CD4-positive, alpha-beta T cell treated with Interleukin-17A for 1 hour (primary cell): ENCODE measurements at places on chromosomes 2 and 18.
A peak's percentile ranks its signal among the peaks of the same experiment; 100 is the strongest.

DNA sequence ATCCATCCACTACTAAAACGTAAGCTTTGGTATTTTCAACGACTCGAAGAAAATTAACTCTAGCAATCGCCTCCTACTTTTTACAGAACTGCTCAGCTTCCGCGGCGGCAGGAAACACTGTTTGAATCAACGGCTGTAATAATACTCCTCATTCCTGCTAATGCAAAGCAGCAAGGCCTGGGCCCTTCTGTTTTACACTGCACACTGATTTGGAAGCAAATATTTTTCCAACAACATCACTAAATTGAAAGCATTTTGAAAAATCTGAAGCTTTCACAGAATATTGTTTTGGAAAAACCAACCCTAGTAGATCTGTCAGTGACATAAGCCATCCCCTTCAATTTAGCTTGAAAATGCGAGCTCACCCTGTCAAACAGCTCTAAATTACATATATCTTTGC, 261.2 kb downstream of the TXNL1 start:
- DNase-seq: no peak

DNA sequence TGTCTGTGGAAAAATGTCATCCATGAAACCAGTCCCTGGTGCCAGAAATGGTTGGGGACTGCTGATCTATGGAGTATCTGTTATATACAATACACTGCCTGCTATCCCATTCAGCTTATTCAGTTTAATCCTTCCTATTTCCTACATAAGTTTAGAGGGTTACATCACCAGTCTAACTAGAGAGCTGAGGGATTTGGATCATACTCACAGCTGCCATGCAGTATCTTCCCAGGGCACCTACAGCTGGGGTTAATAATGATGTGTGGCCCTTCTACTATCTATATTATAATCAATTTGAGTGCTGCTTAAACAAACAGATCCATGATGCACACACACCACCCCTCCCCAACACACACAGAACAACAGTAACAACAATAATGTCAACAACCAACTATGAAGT, 524.0 kb downstream of the LRRTM4 start:
- DNase-seq: no peak

DNA sequence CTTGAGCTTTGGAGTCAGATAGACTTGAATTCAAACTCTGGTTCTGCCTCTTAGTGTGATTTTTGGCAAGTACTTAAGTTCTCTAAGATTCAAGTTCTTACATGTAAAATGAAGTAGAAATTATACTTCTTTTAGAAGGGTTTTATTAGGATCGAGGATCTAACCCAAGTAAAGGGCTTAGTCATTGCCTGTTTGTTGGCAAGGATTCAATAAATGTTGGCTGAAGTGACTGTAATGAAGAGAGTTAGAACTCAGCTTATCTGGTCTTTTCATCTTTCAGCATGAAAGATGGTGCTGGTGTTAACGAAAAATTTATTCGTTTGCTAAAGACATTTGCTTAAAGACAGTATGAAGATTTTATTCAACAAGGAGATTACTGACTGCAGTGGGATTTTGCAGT, 315.9 kb upstream of the THUMPD2 start:
- DNase-seq: no peak

- no peak for DNase-seq
These were observed 138.6 kb upstream of the SIX3 start for GRCh38 chr2:44802777-44803424.

- DNase-seq: no peak
These were observed 127.0 kb downstream of the ST6GAL2 start for GRCh38 chr2:106758901-106759497.

- peak; percentile 28 for DNase-seq
These were observed 38.0 kb downstream of the CABYR start for GRCh38 chr18:24176727-24177416.

- no peak for DNase-seq
These were observed 77.0 kb upstream of the MGAT4A start for GRCh38 chr2:98807929-98808328.

GRCh38 chr2:174535757-174536703, 49.2 kb upstream of the GPR155 start:
- DNase-seq: no peak

DNA sequence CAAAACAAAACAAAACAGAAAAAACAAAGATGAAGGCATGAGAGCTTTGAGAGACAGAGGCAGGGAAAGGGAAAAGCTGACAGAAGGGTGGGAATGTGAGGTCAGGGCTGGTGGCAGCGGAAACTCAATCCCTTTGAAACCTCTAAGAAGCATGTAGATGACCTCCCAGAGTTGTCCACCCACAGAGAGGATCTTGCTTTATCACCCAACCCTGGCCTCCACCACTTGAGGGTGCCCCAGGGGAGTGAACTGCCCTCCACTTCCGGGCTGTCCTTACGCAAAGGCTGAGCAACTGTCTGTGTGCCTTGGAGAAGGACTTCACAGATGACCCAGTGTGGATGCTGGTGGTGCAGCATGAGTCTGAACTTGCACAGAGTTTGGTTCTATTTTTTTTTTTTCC, 26.7 kb downstream of the PDCL3 start:
- no peak for DNase-seq

GRCh38 chr2:212922701-212923100, 228.7 kb downstream of the IKZF2 start:
- DNase-seq: no peak

- no peak for DNase-seq
These were observed 753.6 kb upstream of the GCFC2 start for GRCh38 chr2:76464310-76464709.

DNA sequence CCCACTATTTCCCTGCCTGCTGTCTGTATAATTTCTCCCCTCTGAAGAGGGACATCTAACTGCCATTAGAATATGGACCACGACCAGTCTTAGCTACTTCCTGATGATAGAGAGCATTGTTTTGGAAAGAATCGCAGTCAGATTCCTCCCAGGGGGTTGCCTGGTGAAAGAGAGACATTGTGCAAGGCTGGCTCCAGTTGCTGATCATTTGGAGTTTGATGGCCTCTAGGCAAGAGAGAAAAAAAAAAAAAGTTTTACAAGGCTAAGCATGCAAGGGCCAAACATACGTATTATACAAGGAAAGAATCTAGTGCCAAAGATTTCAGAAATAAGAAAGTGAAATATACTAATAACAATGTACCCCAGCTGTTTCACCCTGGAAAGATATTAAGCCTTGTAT, 182.2 kb downstream of the CMPK2 start:
- DNase-seq: no peak

DNA sequence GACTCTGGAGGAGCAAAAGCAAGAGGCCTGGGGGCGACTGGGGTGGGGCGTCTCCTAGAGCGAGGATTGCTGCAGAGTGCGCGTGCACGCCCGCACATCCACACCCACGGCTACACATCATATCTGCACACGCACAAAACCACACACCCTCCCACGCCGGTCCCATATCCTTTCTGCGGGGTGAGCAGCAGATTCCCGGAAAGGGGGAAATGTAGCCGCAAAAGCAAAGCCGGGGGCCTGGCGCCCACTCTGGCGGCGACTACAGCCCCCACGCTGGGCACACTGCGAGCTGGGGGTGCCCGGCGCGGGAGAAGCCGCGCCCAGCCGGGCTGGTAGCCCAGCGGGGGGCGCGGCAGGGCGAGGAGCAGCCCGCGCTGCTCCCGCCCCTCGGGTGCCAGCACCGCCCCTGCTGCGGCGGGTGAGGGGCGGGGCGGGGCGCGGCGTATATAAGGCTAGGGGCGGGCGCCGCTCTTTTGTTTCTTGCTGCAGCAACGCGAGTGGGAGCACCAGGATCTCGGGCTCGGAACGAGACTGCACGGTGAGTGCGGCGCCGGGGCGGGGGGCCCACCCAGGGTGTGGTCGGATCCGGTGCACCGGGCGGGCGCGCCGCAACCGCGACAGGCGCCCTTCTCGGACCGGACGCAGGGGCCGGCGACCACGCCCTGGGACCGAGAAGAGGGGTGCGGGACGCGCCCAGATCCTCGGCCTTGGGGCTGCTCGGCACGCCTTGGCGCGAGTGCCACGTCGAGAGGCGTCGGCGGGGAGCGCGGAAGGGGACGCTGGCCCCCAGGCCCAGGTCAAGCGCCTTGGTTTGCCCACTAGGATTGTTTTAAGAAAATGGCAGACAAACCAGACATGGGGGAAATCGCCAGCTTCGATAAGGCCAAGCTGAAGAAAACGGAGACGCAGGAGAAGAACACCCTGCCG, at the start of gene TMSB10:
TMSB10 (plus strand) TSS at position 476 of the 927 bp plus-strand sequence.
- DNase-seq: peak; percentile 92

DNA sequence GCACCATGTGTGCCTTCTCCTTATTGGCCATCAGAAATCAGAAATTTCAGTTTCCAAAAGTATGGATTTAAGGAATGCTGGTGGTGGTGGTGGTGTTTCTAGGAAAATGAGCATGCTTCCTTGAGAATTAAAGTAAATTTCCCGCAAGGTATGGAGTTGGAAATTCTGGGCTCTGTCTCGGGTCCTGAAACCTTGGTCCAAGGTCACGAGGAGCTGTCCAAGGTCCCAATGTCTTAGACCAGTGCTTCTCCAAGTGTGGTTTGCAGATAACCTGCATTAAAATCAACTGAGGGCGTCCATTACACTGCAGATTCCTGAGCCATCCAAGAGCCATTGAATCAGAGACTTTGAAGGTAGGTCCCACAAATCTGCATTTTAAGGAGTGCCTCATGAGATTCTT, 210.9 kb upstream of the PKDCC start:
- peak; percentile 22 for DNase-seq

DNA sequence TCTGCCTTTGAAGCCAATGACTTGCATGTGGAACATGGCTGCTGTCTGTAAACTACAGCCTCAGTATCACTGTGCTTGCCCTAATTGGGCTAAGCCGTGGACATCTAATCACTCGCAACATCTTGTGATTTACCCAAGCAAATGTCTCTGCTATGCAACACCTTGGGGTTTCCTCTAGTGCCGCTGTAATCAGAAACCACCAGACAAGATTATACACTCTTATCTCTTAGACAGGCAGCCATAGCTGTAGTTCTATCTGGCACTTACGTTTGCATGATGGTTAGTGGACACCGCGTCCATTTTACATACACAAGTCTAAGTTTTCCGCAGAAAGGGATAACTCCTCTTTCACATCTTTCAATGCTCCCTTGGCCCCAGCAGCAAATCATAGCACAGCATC, 204.3 kb upstream of the CCDC68 start:
- DNase-seq: no peak

DNA sequence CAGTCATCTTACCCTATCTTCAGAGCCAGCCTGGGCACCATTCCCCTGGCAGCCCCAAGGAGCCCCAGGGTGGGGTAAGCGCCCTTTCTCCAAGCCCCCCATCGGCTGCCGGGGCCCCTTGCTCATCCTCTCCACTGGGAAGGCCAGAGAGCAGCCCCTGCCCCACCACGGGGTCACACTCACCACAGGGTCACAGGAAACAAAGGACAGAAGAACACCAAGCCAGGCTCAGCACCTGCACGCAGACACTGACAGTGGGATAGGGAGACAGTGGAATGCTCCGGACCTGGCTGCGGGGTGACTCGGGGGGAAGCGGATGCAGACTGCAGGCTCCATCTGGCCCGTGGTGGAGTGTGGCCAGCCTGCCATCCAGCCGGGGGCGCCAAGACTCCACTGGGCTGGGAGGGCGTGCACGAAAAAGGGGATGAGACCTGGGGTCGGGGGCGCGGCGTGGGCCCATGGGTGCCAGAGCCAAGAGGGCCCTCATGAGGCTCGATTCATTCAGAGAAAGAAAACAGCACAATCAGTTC, 21.1 kb downstream of the HDAC4 start:
- no peak for DNase-seq

DNA sequence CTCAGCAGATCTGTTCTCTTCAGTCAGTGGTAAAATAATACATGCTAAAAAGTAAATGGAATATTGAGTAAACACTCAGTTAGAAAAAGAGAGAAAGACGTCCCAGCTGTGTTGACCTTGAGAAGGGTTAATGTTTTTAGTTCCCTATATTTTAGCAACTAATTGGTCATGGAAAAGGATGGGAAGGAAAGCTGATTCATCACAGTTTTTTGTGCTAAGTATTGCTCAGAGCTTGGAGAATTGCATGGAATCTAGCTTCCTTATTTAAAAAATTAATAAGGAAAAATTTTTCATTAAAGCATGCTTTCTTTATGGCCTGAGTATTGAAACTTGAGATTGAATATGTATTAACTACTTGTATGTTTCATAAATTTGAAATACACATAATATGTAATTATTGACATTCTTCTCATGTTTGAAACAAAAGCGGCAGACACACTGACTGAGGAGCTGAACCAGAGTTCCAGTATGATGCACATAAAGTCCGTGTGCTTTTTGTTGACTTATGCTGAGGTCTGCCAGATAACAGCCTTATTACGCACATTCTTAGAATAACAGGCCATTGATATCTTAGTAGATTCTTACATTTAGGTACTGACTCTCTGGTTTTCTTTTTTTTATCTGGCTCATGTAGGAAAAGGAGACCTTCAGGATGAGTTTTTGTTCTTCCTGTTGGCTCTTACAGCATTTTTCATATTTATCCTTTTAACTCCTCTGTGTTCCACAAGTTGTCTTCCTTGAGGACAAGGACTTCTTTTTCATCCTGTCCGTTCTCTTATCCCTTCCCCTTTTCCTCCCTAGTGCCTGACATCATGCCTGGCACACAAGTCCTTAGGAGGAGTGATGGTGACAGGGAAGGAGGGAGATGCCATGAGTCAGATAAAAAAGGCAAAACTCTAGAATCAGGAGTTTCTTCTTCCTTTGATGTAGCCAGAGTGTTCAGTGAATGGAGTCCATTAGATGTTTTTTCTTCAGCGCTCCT, 194.1 kb downstream of the PTPRM start:
- DNase-seq: no peak

GRCh38 chr2:26764906-26765305, 822 bp downstream of the SLC35F6 start:
- no peak for DNase-seq

DNA sequence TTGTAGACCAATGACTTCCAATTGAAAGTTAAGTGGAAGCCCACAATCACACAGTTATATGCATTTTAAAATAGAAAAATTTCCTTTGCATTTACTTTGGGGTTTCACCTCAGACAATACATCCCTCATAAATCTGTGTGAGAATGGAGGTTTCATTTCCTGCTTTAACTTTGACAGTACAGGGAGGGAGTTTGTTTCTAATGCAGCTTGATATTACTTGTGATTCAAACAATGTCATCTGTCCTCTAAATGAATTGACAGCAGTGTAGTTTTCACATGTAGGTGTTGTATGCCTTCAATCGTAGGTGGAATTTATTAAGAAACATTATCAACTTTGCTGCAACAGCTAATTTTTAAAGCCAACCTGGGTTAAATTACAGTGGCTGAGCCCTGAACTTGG, 75.2 kb downstream of the TMEFF2 start:
- no peak for DNase-seq

- no peak for DNase-seq
These were observed 367.8 kb downstream of the LRRTM1 start for GRCh38 chr2:79936715-79937114.

DNA sequence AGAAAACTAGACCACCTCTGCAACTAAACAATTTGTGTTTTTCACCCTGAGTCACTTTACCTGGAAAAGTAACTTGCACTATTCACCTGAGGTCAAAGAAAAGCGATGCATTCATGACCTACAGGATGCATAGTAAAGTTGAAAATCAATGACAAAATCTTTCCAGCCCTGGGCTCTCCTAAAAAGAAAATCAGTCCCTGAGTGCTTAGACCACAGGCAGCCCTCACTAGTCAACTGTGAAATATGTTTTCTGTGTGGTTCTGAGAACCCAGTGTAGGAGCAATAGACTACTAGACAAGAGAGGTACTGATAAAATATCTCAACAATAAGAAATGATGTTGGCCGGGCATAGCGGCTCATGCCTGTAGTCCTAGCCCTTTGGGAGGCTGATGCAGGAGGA, 133.1 kb downstream of the TXNL1 start:
- no peak for DNase-seq

GRCh38 chr2:101173707-101174295, 22.6 kb upstream of the TBC1D8 start:
- DNase-seq: peak; percentile 17
